ENCODE measurements at places on chromosomes 6 and 20. TPM values are rescaled to one million over a fixed set of nuclear protein-coding genes. Genes with fewer than 3 reads are reported as not detected.

DNA sequence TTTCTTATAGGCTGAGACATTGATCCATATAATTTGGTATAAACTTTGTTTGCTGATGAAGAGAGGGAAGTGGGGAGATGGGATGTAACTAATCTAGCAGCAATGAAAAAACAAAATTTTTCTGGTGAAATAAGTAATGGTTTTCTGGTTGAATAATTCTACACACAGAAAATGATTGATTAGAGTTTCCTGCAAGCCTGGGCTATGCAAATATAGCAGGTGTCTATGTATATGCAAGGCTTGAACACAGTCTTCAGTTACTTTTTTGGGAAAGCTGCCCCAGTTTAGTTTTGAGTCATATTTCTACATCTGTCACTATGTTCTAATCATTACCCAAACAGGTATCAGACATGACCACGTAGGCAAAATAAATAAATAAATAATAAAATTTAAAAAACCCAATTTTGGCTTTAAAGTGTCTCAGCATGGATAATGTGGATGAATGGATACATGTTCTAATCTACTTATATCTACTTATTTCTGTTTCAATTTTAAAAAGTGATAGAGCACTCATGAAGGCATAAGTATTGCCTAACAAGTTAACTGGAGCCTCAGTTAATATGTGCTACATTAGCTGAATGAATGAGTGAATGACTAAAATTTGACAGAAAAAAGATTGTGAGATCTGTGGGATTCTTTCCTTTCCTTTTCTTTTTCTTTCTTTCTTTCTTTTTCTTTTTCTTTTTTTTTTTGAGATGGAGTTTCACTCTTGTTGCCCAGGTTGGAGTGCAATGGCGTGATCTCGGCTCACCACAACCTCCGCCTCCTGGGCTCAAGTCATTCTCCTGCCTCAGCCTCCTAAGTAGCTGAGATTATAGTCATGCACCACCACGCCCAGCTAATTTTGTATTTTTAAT is 37.2 kb upstream of the TFB1M start:
- H3K27ac ChIP-seq, result no peak overlapping the region
- H3K4me1 ChIP-seq, result no peaks in the 10 kb centered on the region
- no peaks in the 10 kb centered on the region for H3K36me3 ChIP-seq
- H3K27me3 ChIP-seq, result no peaks in the 10 kb centered on the region

DNA sequence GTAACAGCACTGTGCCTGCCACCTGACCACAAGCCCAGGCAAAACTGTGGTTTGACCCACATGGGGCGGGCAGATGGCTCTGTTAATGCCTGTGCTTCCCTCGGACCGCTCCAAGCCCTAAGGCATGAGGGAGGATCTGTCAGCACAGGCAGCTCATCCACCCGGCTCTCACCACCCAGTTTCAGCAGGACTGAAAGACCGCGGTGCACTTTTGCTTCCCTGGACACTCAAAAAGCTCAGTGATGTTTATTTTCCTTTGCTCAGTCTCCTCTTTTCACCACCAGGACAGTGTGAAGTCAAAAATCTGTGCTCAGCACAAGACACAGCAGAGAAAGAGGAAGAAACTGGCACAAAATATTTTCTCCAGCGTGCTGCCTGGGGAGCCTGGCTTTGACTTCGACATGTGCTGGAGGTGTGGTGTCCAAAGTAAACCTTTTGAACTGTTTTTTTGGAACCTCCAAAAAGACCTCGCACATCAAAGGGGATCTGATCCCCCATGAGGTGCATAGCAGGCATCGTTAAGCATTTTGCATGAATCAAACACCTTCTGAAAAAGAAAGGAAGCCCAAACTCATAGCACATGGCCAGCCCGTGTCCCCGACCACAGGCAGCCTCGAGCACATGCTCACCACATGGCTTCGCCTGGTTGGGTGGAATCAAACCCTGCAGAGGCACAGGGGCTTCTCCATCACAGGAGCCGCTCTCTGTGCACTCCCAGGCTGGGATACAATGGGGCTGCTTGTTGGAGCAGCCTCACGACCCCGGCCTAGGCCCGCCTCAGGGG is 441.7 kb upstream of the JARID2 start:
- no peak overlapping the region for H3K27ac ChIP-seq
- no peak overlapping the region for H3K4me3 ChIP-seq
- H3K27me3 ChIP-seq, result no peaks in the 10 kb centered on the region
- no peaks in the 10 kb centered on the region for H3K36me3 ChIP-seq
- H3K4me1 ChIP-seq, result peaks cover 22% of the 10 kb centered on the region
- no peak for DNase-seq

DNA sequence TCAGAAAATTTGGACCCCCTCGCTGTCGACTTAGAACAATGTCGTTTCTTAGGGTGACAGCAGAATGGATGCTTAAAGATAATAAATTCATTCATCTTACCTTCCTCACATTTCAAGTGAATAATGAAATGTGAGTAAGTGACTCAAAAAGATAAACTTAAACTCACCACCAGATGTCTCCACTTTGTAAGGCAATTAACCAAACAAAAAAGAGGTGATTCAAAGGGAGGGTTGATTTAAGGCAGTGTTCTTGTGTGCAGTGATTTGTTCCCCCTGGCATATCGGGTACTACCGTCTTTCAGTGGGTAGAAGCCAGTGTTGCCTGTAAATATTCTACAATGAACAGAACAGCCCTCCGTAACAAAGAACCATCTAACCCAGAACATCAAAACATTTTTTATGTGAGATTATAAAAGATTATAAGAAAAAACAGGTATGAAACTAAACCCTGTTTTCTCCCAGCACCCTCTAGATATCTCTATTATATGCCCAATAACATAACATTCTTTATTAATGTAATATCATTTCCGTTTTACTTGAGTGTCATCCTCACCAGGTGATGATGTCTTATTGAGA is 589.7 kb downstream of the CBLN4 start:
- H3K27me3 ChIP-seq, result no peaks in the 10 kb centered on the region
- no peak overlapping the region for H3K4me3 ChIP-seq
- no peak overlapping the region for H3K27ac ChIP-seq
- no peak for DNase-seq
- no peaks in the 10 kb centered on the region for H3K36me3 ChIP-seq

Gene PACRG
- not detected for total RNA-seq

Gene SPATS1
- total RNA-seq, result not detected

Gene GSS
- 47.9 TPM for total RNA-seq

DNA sequence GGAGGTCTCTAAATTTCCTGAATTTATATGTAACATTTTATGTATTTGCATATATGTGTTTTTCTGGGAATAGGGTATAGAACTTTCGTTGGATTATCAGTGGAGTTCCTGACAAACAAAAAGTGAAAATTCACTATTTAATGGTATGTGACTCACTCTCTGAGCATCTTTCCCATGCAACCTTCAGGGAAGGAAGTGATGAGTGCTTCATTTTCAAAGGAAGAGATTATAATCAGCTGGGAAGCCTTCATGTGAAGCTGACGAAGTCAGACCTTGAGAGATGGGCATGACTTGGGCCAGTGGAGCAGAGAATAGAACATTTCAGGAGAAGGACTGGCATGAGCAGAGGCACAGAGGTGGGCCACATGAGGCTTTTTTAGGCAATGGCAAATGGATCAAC is 72.7 kb downstream of the FAXC start:
- no peak overlapping the region for H3K4me3 ChIP-seq
- no peaks in the 10 kb centered on the region for H3K36me3 ChIP-seq
- DNase-seq, result no peak

- no peak overlapping the region for H3K4me3 ChIP-seq
- no peak overlapping the region for H3K27ac ChIP-seq
- no peaks in the 10 kb centered on the region for H3K4me1 ChIP-seq
- DNase-seq, result no peak
These were observed 37.5 kb upstream of the SRSF6 start for GRCh38 chr20:43420192-43420591.

- no peak overlapping the region for H3K27ac ChIP-seq
- no peaks in the 10 kb centered on the region for H3K27me3 ChIP-seq
- no peak overlapping the region for H3K4me3 ChIP-seq
- peaks cover 2% of the 10 kb centered on the region for H3K4me1 ChIP-seq
These were observed 35.4 kb upstream of the PRL start for GRCh38 chr6:22332216-22332615.

DNA sequence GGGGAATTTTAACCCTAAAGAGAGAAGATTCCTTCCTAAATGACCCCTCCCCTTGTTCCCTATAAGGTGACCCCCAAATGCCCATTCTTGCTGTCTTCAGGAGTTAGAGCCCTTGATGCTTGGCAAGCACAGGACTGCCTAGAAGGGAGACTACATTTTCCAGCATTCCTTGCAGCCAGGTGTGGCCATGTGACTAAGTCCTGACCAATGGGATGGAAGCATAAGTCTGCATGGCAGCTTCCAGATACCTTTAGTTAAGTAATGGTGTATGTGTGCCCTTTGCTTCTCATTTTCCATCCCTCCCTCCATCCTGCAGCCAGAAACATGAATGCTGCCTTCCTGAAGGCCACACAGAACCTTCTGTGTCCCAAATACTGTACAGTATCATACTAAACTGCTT is 5.5 kb downstream of the BFSP1 start:
- H3K4me3 ChIP-seq, result no peak overlapping the region
- DNase-seq, result no peak
- no peak overlapping the region for H3K27ac ChIP-seq
- peaks cover 2% of the 10 kb centered on the region for H3K4me1 ChIP-seq
- no peaks in the 10 kb centered on the region for H3K27me3 ChIP-seq

GRCh38 chr6:24477070-24477469 is 12.3 kb downstream of the GPLD1 start:
- H3K4me3 ChIP-seq, result no peak overlapping the region
- no peaks in the 10 kb centered on the region for H3K36me3 ChIP-seq
- no peak for DNase-seq
- H3K27me3 ChIP-seq, result no peaks in the 10 kb centered on the region
- H3K27ac ChIP-seq, result no peak overlapping the region

Gene CCN2
- 118 TPM for total RNA-seq

GRCh38 chr6:3236005-3236404 is 8.6 kb upstream of the TUBB2B start:
- H3K27ac ChIP-seq, result no peak overlapping the region
- H3K4me3 ChIP-seq, result no peak overlapping the region
- H3K4me1 ChIP-seq, result peaks cover 13% of the 10 kb centered on the region
- no peaks in the 10 kb centered on the region for H3K36me3 ChIP-seq
- H3K27me3 ChIP-seq, result no peaks in the 10 kb centered on the region

DNA sequence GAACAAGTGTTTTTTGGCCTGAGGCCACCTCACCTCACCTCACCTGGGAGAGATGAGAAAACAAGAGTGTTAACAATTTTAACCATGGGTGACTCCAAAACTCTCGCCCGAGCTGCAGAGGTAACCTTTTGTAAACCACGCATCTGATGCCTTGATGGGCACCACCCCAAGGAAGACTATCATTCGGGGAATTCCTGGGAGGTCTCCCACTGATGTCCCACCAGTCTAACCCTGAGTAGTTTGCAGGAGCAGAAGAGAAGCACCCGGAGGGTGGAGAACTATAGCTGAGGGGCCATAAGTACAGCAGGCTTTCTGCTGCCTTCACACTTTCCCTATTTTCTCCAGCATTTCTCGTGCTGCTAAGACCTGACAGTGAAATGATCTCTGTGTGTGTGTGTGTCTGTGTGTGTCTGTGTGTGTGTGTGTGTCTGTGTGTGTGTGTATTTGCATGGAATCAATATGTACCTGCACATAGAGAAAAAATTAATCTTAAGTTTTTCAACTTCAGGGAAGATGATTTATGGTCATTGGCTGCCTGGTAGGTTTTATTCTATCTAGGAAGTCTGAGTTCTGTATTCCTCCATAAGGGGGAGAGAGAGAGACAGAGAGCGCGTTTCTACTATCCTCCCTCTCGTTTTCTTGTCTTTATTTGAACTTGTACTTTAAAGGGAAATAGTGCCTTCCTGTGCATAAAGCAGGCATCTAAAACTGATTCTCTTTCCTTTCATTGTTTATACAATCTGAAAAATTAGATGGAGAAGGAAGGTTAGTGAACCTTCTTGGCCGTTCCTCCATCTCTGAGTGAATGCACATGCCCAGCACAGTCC is 75.8 kb downstream of the CAP2 start:
- H3K27me3 ChIP-seq, result no peaks in the 10 kb centered on the region
- no peak for DNase-seq

Gene LINC00237
- not detected for total RNA-seq

DNA sequence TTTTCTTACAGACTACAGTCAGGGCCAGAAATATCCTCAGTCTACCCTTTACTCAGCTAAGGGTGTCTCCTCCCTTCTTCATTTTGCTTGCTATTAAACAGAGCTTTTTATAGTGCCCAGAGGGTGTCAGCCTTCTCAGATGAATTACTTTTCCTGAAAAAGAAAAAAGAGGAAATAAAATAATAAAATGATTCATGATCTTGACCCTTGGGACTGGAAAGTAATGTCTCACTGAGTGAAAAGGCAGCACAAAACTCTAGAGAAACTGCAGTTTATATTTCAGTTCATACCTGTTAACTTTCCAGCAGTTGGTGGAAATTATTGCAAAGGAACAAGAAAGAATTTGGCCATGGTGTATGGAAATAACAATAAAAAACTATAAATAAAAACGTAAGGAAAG is 170.6 kb downstream of the IBTK start:
- H3K4me3 ChIP-seq, result no peak overlapping the region
- no peak overlapping the region for H3K27ac ChIP-seq
- H3K36me3 ChIP-seq, result no peaks in the 10 kb centered on the region
- H3K4me1 ChIP-seq, result no peaks in the 10 kb centered on the region
- H3K27me3 ChIP-seq, result no peaks in the 10 kb centered on the region

- H3K4me1 ChIP-seq, result no peaks in the 10 kb centered on the region
- no peaks in the 10 kb centered on the region for H3K27me3 ChIP-seq
- no peak overlapping the region for H3K4me3 ChIP-seq
- H3K36me3 ChIP-seq, result no peaks in the 10 kb centered on the region
- DNase-seq, result no peak
These were observed 72.4 kb upstream of the LGSN start for GRCh38 chr6:63392092-63392724.

Gene ZNF311
- total RNA-seq, result 0.25 TPM

Gene CLDN20
- not detected for total RNA-seq

- H3K4me3 ChIP-seq, result no peak overlapping the region
- no peaks in the 10 kb centered on the region for H3K4me1 ChIP-seq
- H3K27me3 ChIP-seq, result no peaks in the 10 kb centered on the region
- H3K36me3 ChIP-seq, result no peaks in the 10 kb centered on the region
These were observed 77.1 kb upstream of the SLC22A23 start for GRCh38 chr6:3533981-3534380.

Gene AARS2
- total RNA-seq, result 13.3 TPM

Gene GGTLC1
- not detected for total RNA-seq

Gene SLC22A2
- not detected for total RNA-seq

DNA sequence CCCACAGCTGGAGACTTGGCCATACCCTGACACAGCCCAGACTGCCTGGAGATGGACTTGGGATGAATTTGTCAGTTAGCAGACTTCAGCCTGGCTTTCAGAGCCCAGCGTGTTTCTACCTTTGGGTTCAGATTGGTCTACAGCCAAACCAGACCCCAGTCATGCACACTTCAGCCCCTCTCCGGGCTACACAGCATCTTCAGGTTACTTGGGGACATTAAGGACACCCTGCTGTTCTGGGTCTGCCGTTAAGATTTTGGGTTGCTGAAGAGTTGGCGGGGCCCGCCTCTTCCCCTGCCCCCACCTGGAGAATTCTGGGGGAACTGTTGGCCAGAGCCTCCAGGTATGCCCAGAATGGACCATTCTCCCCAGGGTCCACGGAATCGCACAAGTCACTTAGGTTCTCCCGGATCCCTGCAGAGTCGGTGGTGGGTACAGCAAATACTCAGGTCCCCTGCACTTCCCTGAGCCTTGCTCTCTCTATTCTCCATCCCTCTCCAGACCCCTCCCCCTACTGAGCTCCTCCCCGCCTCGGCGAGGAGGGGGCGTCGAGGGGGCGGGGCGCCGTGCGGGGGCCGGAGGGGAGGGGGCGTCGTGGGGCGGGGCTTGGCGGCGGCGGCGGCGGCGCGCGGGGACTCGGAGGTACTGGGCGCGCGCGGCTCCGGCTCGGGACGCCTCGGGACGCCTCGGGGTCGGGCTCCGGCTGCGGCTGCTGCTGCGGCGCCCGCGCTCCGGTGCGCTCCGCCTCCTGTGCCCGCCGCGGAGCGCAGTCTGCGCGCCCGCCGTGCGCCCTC is at the start of gene PTK7:
TSS of gene PTK7 (plus strand) at position 645 of the 794 bp plus-strand sequence. CDS start 175 bp downstream, outside the sequence.
- no peaks in the 10 kb centered on the region for H3K36me3 ChIP-seq
- peaks cover 24% of the 10 kb centered on the region for H3K4me1 ChIP-seq
- H3K27me3 ChIP-seq, result no peaks in the 10 kb centered on the region

Measured in vagina (tissue), 2 donors.